ENCODE measurements at places on chromosomes 11 and 22.

DNA sequence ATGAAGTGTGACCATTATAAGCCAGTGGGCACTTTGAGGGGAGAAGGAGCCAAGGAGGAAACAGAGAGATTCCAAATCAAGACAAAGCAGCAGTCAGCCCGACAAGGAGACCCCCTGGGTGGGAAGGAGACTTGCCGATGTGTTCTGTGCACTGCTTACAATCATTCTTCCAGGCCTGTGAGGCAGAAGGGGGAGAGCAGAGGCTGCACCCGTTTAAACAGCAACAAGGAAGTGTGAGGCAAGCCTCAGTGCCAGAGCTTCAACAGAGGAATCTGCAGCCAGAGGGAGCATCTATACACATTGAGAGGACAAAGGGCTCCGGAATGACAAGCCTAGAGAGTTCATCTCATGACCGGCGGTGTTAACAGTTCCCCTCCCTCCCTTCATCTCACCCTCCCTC is 121.1 kb downstream of the NXPE2 start:
- DNase-seq, result no peak

DNA sequence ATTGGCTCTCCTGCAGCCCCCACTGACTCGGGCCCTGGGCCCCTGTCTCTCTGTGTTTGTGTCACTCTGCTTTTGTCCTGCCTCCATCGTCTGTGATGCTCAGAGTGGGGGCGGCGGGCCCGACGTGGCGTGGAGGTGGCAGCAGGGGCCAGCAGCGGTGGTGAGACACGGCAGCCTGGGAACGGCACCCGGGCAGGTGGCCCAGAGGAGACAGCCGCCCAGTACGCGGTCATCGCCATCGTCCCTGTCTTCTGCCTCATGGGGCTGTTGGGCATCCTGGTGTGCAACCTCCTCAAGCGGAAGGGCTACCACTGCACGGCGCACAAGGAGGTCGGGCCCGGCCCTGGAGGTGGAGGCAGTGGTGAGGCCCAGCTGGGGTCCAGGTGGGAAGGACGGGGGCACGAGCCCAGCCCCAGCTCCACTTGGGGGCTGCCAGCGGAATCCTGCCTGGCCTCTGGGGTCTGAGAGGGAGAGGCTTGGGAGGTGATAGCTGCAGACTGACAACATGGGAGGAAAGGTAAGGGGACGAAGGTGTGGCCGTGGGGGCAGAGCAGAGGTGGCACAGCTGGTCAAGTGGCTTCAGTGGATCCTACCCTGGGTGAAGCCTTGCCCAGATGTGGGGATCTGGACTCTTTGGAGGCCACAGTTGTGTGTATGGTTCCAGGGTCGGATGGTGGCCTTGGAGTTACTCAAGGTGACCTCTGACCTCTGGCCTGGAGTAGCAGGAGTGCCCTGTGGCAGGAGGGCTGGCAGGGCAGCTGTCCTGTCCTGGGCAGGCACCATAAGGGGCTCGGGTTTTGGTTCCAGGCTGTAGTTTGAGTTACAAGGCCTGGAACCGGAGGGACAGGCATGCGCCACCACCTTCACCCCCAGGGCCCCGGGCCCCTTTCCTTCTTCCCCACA is 16.2 kb downstream of the RELT start:
- no peak for DNase-seq

- no peak for DNase-seq
Observed at GRCh38 chr11:117716521-117717440, 80.2 kb downstream of the DSCAML1 start.

- no peak for DNase-seq
Observed at GRCh38 chr22:41242396-41243117, 1.8 kb upstream of the CHADL start.

DNA sequence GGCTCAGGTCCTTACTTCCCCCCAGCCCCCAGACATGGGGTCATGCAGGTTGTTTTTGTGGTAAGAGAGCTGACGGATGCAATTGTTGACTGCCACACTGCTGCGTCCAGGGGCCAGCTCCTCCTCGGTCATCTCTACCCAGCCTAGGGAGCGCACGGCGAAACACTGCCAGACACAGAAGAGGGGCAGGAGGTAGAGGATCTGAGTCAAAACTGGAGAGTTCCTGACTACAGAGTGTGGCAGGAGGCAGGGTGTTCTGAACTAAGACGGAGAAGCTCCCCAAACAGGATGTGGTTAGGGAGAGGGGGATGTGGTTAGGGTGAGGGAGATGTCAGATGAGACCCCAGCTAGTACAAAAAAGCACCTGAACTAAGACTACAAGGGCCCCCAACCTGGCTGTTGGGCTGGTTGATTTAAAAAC is 12.3 kb downstream of the SMPD1 start:
- peak; percentile 54 for DNase-seq

GRCh38 chr22:40519948-40520331 is 116.6 kb downstream of the MRTFA start:
- DNase-seq, result no peak

DNA sequence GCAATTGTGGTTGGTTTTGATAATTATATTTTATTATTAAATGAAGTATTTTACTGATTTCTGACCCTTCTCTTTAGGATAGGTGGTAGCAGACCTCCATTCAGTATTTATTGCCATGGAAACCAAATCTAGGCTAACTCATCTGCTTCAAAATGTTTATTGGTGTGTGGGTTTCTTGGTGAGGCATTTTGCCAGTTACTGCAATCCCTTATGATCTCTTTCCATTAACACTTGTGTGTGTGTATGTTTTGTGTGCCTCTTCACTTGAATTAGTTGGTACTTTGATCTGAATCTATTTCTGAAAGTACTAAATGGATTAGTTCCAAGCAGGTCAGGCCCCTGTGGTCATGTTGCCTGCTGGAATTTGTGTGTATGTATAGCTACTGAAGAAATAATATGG is 184.4 kb upstream of the C11orf87 start:
- no peak for DNase-seq

- no peak for DNase-seq
Observed at GRCh38 chr11:72443016-72443415, 8.7 kb upstream of the CLPB start.

DNA sequence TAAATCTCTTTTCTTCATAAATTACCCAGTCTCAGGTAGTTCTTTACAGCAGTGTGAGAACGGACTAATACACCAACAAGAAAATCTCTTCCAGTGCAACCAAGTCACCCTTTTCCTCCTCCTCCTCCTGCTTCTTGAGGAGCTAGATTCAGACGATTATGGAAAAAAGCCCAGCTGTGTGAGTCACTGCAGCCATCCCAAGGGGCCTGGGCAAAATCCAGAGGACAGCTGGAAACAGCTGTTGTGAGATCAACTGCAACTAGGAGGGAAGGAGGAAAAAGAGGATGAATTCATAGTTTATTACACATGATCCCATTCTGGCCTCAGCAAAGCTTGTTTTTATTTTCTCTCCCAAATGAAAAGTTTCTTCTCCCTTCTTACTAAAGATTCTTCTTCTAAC is 32.9 kb downstream of the RBFOX2 start:
- DNase-seq, result no peak

GRCh38 chr11:59601788-59602187 is 13.8 kb downstream of the OSBP start:
- DNase-seq, result no peak

DNA sequence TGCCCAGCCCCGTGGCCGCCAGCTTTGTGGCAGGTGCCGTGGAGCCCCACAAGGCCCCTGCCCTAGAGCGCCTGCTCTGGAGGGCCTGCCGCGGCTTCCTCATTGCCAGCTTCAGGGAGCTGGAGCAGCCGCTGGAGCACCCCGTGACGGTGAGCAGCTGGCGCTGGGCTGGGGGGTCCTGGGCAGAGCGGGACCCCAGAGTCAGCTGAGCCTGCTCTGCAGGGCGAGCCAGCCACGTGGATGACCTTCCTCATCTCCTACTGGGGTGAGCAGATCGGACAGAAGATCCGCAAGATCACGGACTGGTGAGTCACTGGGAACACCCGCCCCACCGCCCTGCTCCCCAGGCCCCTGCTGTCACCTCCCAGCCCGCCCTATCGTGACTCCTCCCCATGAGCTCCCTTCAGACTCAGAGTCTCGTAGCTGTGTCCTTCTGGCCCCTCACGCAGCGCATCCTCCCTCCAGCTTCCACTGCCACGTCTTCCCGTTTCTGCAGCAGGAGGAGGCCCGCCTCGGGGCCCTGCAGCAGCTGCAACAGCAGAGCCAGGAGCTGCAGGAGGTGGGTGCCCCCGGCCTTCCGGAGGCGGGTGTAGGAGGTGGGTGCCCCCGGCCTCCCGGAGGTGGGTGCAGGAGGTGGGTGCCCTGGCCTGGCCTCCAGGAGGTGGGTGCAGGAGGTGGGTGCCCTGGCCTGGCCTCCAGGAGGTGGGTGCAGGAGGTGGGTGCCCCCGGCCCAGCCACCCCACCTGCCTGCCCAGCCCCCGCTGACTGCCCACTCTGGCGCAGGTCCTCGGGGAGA is 4.7 kb downstream of the TCIRG1 start:
- no peak for DNase-seq

- no peak for DNase-seq
Observed at GRCh38 chr11:110759972-110760381, 47.7 kb upstream of the ARHGAP20 start.

Measured in stimulated activated CD4-positive, alpha-beta T cell treated with anti-CD3 and anti-CD28 coated beads, Interleukin-1b, Interleukin-23, amount 100 ng/mL, for 1 hour (primary cell).